ENCODE measurements at places on chromosomes 4 and X. TPM values are rescaled to one million over a fixed set of nuclear protein-coding genes. Genes with fewer than 3 reads are reported as not detected.

ADH7 gene
- total RNA-seq = not detected

ADH1A gene
- not detected for total RNA-seq

ADH6 gene
- not detected for total RNA-seq

TLR10 gene
- total RNA-seq = not detected

KIAA1210 gene
- total RNA-seq = not detected

PPBP gene
- total RNA-seq = not detected

RPS6KA6 gene
- 8.6 TPM for total RNA-seq

HTN3 gene
- not detected for total RNA-seq

CT83 gene
- not detected for total RNA-seq

RRAGB gene
- 8.6 TPM for total RNA-seq

FAT1 gene
- 83.3 TPM for total RNA-seq

GATA1 gene
- not detected for total RNA-seq

ACSL1 gene
- 38.5 TPM for total RNA-seq

GPAT3 gene
- total RNA-seq = 5.7 TPM

SGMS2 gene
- 39.8 TPM for total RNA-seq
